ENCODE measurements at places on chromosomes 16 and 17. TPM values are rescaled to one million over a fixed set of nuclear protein-coding genes. Genes with fewer than 3 reads are reported as not detected.

DNA sequence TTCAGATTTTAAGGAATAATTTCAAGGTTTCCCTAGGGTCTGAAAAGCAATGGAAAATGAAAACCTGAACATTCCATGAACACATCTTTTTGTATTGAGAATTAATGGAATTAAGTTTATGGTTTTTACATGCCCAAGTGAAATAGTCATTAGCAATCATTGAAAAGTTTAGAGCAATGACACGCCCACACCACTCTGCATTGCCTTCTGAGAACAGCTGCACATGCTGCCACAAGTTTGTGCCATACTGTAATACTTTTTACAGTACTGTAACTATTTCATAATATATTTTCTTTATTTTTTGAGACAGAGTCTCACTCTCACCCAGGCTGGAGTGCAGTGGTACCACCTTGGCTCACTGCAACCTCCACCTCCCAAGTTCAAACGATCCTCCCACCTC, 345.2 kb upstream of the PMFBP1 start:
- no peaks in the 10 kb centered on the region for H3K27me3 ChIP-seq
- DNase-seq = no peak
- no peaks in the 10 kb centered on the region for H3K4me1 ChIP-seq
- H3K36me3 ChIP-seq = no peaks in the 10 kb centered on the region

DNA sequence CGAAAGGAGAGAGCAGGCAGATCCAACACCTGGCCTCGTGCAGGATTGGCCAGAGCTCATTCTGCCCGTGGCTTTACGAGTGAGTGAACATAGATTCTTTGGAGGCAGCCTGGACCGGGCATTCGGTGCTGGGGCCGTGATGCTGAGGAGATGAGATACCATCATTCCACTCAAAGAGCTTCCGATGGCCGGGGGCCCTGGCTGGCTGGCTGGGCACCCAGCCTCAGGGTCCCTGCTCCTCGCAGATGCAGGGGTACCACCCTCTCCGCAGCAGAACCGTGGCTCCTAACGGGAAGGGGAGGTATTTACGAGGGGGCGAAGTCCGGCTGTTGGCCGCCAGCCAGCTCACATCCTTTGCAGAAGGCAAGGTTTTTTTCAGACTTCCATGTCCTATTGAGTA, 66.1 kb upstream of the FOXF1 start:
- no peak overlapping the region for H3K4me3 ChIP-seq
- H3K36me3 ChIP-seq = no peaks in the 10 kb centered on the region
- no peak for DNase-seq
- H3K27me3 ChIP-seq = no peaks in the 10 kb centered on the region
- no peaks in the 10 kb centered on the region for H3K4me1 ChIP-seq

DNA sequence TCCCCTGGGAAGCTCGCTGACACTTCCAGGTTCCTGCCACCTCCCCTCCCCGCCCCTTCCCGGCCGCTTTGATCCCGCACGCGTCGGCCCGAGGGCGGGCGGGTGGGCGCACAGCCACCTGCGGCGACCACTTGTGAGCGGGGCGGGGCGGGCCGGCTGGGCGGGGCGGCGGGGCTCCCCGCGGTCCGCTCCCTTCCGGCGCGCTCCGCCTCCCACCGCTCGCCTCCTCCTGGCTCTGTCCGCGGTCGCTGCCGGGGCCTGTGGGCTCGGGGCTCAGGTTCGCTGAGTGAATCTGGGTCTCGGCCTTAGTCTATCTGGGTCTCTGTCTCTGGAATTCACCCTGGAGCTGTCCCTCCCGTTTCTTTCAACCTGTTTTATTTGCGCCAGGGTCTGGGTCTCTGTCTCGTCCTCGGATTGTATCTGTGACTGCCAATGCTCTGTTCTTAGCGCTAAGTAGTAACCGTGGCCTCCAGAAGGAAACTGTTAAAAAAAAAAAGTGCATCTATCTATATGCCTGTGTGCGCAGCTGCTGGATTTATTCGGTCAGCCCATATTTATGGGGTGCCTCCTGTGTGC, 2.7 kb upstream of the HES7 start:
- peak overlapping the region; percentile 91 for H3K4me3 ChIP-seq
- peaks cover 7% of the 10 kb centered on the region for H3K27me3 ChIP-seq
- peak; percentile 37 for DNase-seq
- peaks cover 40% of the 10 kb centered on the region for H3K4me1 ChIP-seq
- H3K36me3 ChIP-seq = no peaks in the 10 kb centered on the region

DNA sequence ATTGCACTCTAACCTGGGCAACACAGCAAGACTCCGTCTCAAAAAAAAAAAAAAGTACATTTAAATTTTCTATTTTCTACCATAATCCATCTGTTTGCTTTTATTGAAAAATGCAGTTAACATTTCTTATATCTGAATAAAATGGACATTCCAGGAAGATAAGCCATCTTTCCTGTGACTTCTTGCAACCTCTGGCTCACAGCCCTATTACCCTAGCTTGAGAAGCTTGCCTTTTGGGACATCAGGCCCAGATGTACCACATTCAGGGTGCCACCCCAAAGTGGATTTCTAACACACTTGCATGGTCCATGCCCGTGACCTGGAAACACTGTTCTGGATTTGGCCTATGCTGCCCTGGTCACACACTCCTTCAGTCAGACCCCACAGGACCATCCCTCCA, 30.1 kb upstream of the DDX52 start:
- H3K4me3 ChIP-seq = no peak overlapping the region
- H3K27me3 ChIP-seq = no peaks in the 10 kb centered on the region
- DNase-seq = no peak
- no peaks in the 10 kb centered on the region for H3K4me1 ChIP-seq

The TLCD2 gene
- 0.09 TPM for total RNA-seq

DNA sequence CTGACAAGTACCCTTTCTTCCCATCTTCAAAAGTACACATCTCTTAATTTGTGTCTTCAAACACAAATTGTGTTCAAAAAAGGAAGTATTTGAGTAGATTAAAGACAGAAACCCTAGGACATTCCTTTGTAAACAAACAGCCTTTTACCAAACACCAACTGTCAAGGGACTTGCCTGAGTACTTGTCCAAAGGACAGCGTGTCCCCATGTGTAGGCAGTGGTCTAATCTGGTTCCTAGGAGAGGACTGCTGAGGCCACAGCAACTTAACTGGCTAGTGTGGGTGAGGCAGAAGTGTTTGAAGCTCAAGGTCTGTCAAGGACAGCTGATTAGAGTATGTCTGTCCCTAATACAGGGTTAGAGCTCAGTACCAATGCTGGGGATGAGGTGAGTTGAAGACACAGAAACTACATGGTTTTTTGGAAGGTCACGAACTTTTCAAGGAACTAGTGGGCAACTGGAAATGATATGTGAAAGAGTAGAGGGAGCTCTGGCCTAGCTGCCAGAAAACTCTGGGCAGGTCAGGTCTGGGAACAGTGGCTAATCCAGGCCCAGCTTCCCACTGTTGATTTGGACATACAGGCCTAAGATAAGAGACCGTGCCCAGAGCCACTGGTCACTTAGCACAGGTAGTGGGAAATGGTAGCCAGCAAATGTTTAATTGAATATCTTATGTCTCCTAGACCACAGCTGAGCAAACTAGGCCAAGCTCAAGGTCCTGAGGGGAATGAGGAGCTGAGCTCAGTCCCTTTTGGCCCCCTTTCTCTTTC, 10.1 kb downstream of the HMOX2 start:
- H3K27ac ChIP-seq = peak overlapping the region; percentile 17
- no peak for DNase-seq
- H3K4me1 ChIP-seq = peaks cover 73% of the 10 kb centered on the region
- no peaks in the 10 kb centered on the region for H3K27me3 ChIP-seq

DNA sequence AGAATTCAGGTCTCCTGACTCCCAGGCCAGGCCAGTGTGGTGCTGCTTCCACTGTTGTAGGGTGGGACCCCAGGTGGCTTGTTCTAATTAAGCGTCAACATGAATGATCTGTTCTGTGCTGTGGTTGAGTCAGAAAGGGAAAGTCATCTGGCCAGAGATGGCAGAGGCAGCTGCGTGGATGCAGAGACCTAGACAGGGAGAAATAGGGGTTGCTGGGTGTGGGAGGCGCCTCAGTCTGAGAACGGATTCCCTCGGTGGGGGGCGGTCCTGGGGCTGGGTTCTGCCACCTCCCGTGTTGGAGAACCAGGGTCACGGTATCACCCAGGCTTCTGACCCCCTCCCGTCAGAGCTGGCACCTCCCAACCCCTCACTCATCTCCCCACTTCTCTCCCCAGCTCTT, 5.6 kb downstream of the FBRS start:
- no peak overlapping the region for H3K27ac ChIP-seq
- DNase-seq = no peak
- H3K4me1 ChIP-seq = peaks cover 40% of the 10 kb centered on the region
- H3K36me3 ChIP-seq = peaks cover 60% of the 10 kb centered on the region
- H3K27me3 ChIP-seq = no peaks in the 10 kb centered on the region
- H3K4me3 ChIP-seq = no peak overlapping the region

- H3K4me1 ChIP-seq = peaks cover 4% of the 10 kb centered on the region
- H3K36me3 ChIP-seq = no peaks in the 10 kb centered on the region
- no peak overlapping the region for H3K4me3 ChIP-seq
- peak; percentile 59 for DNase-seq
- H3K27ac ChIP-seq = no peak overlapping the region
These were observed 32.8 kb downstream of the MYO15A start for GRCh38 chr17:18141210-18141803.

All from CD8-positive, alpha-beta memory T cell (primary cell).